ENCODE measurements at places on chromosomes 16 and 17.

DNA sequence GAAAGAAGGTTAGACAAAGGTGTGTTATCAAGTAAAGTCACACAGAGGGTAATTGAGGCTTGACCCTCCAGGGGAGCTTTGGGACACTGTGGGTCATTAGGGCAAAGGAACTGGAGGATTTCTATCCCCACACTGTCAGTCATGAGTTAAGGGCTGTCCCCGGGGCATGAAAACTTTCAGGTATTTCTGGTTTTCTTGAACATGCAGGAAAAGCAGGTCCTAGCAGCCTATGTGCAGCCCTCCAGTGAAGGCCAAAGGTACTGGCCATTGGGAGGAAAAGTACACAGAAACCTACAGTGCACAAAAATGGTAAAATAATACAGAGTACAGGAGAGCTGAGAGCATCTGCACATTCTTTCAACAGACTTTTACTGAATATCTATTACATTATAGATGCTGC, 44.4 kb upstream of the SCNN1B start:
- DNase-seq: no peak

DNA sequence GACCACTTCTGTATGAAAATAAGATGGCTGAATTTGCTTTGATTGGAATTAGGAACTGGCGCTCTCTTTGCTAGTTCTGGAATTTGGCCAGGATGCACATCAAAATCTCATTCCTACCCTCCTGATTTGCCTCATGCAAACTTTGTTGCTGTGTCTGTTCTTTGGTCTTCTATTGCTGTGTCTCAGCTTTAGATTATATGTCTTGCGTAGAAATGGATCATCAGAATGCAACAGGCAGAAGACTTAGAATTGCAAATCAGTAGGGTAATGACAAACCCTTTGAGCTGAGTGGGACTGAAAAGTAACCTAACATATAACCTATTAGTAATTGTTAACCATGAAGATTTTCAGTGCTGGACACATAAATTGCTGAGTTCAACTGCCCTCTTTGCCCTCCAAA, 30.3 kb downstream of the RAD51C start:
- DNase-seq: no peak

- DNase-seq: no peak
Observed at GRCh38 chr16:83901101-83901500, 2.2 kb downstream of the MLYCD start.

DNA sequence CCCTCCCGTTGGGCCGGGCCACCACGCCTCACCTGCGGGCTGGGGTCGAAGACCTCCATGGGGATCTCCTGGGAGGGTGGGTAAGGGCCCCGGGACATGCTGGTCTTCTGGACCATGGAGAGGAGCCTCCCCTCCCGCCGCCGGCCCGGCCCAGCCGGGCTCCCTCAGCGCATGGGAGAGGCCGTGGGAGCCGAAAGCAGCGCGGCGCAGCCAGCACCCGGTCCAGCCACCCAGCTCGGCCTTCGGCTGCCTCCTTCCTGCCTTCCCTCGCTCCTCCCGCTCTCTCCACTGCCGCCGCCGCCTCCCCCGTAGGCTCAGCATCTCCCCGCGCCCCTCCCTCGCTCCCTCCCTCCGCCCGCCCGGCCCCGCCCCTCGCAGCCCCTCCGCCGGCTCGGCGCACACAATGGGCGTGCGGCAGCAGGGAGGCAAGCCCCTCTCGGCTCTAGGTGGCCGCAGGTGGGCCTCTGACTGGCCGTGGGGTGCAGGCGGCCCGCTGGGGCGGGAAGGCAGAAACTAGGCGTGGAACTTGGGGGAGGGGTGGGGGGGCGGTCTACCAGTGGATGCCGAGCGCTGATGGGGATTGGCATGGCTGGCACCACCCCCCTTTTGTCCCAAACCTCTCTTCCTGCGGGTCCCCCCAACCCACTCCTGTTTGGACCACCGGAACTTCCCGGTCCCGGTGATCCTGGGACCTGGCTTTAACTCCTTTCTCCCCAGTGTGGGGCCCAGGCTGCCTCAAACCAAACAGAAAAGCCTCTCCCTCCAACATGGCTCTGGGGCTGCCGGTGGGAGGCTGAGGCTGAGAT, at the start of gene CACNB1:
Gene CACNB1 (minus strand): TSS at position 290 of the 806 bp plus-strand sequence. CDS start 174 bp downstream, at position 116.
- DNase-seq: peak; percentile 68

DNA sequence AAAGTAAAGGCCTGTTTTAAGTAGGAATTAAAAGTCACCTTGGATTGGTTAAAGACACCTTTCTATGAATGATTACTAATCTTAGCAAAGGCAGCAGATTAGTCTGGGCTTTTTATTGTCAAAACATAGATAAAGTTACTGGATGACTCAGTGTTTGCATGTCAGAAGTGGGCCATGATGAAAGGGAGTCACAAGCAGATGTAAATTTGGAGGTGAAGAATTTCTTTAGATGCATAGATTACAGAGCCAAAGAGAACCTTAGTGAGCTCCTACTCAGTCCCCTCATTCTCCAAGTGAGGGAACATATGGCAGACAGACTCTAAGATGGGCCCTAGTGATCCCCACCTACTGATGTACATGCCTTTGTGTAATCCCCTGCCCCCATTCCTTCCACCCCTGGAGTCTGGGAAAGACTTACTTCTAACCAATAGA, 124.5 kb downstream of the HS3ST3A1 start:
- DNase-seq: no peak

DNA sequence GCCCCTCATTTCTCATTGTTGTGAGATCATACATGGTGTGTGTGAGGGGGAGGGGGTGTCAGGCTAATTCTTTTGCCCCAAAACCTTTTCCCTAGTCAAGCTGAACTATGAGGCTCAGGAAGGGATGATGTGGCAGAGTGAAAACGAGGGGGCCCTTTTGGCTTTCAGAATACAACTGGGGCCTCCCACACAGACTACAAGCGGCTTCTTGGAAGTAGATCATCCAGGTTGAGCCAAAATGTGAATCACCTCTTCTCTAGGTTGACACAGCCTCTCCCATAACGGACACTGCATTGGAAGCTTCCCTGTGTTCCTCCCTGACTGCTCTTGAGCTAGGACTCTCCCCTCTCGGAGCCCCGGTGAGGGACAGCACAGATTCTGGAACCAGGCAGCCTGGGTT, 2.3 kb upstream of the ALKBH5 start:
- no peak for DNase-seq

DNA sequence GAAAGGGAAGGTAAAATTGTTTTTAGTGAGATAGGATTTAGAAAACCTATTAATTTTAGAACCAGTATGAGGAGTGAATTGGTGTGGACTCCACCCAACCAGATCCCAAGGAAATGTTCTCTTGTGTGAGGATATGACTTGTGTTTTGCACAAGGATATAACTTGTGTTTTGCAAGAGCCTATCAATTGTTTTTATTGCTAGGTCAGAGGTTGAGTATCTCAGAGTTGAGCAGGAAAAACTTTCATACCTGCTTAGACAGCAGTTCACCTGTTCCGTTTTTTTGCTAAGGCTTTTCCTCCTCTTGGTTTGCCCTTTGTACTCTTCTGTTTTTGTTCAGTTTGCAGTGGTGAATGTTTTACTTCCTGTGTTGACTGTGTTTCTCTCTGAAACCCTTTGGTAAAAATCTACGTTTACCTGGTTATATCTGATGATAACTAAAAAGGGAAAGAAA, 5.1 kb downstream of the NBR1 start:
- DNase-seq: no peak

- no peak for DNase-seq
Observed at GRCh38 chr17:36550491-36551417, 6.0 kb downstream of the GGNBP2 start.

DNA sequence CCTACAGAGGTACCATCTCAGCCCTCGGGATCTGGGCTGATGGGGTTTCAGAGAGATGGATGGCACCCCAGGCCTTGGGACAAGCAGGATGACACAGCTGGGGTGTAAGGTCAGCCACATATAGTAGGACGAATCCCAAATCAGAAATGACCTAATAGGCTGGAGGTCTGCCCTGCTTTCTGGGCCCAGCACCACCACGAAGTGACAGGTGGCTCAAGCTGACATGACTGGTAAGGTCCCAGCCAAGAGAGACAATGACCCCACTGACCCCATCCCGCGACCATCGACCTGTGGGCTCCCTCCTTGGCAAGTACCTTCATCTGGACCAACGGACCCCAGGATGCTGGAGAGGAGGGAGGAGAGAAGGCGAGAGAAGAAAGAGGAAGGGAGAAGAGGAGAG, 15.6 kb downstream of the CAMKK1 start:
- no peak for DNase-seq

GRCh38 chr17:17897442-17897841, 60.7 kb upstream of the SREBF1 start:
- no peak for DNase-seq

GRCh38 chr16:3188925-3189825, 1.2 kb downstream of the OR1F1 start:
- peak; percentile 52 for DNase-seq

DNA sequence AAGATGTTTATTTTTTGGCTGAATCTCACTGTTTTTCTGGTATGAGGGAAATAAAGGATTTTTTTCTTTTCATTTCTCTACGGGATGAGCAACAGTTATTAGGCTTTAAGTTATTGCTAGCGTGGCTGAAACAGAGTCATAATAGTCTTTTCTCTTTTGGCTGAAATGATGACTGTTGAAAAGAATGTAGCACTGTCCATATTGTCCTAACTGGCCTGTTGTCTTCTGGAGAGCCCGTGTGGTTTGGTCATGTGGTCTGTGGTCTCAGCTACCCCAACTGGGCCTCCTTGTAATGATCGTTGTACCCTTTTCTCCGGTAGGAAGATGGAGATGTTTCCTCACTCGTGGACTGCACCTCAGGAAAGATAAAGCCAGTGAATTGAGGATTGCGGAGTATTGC, 36.6 kb downstream of the EPN2 start:
- no peak for DNase-seq

GRCh38 chr17:4247971-4248388, 15.8 kb downstream of the ANKFY1 start:
- no peak for DNase-seq

DNA sequence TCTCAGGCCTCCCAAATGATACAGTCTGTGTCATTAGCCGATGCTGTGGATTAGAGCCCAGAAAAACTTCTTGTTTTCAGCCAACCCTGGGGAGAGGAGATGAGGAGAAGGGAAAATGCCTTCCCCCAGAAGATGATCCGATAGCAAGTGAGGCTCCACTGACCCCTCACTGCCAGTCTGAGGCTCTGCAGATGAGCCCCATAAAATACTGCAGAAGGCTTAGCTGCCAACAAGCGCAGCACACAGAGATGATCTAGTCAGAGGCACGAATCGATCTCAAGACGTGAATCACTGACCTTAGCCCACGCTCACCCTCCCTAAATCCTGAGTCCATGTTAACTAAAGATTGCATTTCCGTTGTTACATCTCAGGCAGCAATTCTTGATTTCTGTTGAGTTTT, 31.5 kb downstream of the SALL1 start:
- DNase-seq: no peak

DNA sequence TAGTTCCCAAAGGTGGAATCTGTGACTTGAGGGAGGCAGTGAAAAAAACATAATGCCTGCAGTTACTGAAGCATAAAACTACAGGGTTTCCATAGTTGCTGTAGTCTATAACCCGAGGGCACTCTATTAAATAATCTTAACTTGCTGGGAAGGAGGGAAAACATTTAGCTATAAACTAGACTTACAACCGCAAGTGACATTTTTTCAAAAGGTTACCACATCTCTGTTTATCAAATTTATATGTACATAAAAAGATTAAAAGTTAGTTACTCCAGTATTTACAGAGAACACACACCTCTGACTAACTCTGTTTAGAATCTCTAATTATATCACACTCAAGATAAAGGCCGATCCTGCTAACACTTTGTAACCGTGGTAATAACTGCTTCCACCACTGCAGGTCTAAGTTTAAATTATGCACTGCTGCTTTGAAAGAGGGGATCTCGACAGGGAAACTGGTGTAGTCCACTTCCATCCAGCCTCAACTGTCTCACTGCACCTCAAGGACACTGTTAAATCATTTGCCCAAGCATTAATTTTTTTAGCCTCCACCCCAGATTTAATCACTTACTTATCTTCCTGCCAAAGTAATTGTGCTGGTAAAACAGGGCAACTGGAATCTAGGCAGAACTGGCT, 14.6 kb downstream of the KCNJ16 start:
- DNase-seq: no peak

DNA sequence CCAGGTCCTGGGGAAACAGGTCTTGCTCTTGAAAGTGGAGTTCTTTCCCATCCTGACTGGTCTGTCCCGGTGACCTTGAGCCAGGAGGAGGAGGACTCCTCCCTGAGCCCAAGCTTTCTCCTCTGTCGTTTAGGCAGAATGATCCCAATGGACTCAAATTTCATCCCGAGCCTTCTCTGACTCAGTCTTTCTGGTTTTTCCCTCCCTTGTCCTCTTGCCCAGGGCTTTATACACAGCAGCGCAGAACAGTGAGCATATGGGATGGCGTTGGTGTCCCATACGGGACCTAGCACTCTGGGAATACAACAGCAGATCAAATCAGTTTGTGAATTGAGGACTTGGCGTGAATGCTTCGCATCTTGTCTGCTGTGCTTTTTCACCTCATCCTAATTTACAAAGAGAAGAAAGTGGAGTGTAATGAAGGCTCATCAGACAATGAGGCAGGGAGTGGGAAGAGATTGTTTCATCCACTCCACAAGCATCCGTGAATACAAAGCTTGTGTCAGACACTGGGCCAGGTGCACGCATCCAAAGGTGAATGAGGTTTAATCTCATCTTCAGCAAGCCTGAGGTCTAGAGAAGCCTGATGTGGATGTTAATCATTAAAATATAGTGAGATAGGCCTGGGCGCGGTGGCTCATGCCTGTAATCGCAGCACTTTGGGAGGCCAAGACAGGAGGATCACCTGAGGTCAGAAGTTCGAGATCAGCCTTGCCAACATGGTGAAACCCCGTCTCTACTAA, 1.1 kb upstream of the XYLT1 start:
- DNase-seq: no peak

DNA sequence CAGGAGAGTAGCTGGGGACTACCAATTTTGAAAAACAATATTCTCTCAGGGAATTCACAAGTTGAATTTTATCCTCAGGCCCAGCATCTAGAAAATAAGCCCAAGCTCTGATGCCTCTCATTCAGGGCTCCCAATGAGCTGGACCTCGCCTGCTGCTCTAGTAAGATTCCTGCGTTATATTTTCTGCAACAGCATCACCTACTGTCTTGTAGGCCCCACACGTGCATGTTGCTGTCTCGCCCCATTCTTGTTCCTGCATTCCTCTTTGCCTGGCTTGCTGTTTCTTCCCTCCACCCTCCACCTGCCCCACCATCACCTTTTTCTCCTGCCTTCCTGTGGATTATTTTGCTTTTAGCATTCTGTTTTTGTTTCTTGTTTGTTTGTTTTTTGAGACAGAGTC, 8.3 kb upstream of the ST6GALNAC2 start:
- no peak for DNase-seq

Measured in SHP77 (cell line).